ENCODE measurements at places on chromosomes 4 and X. TPM values are rescaled to one million over a fixed set of nuclear protein-coding genes. Genes with fewer than 3 reads are reported as not detected.

DNA sequence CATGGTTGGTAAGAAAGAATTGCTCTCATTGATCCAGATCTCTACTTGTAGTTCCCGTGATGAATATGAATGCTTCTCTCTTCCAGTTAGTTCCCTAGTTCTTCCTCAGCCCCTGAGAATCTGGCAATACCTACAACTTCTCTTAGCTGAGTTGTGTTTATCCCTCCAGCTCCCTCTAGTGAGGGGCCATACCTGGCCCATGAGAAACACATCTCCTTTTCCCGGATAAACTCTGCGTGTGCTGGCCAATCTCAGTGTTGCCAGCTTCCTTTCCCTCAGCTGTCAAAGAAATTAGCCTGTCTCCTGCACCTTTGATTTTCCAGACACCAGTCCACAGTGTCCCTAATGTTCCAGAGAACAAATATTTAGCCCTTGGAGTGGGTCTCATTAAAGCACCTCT, 5.7 kb downstream of the CBLL2 start:
- H3K36me3 ChIP-seq: no peaks in the 10 kb centered on the region
- DNase-seq: no peak
- H3K4me1 ChIP-seq: no peaks in the 10 kb centered on the region

DNA sequence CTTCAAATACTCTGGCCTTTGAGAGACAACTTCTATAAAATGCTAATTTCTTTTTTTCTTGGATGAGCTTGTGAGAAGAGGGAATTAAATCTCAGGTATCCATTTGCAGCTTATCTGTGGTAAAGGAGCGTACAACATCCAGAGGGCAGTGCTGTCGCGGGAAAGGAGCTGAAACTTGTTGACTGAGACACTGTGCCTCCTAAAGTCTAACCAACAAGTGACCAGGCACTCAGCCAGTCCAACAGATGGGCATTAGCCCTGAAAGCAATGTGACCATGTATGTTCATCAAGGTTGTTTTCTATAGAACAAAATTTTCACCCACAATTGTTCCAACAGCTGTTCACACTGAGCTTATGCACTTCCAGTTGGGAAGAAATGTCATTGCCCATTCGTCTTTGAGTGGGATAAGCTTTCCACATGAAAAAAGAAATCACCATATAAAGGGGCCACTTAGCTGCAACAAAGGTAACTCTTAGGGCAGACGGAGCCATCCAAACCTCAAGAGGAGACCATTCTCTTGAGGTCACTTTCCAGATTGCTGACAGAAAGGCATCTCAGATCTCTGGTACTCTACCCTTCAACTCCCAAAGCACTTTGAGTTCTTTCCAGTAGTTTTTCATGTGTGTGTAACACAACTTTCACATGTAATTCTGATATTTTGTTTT, 244.8 kb upstream of the NEIL3 start:
- no peaks in the 10 kb centered on the region for H3K4me1 ChIP-seq
- no peaks in the 10 kb centered on the region for H3K27me3 ChIP-seq
- no peak for DNase-seq
- H3K27ac ChIP-seq: no peak overlapping the region

DNA sequence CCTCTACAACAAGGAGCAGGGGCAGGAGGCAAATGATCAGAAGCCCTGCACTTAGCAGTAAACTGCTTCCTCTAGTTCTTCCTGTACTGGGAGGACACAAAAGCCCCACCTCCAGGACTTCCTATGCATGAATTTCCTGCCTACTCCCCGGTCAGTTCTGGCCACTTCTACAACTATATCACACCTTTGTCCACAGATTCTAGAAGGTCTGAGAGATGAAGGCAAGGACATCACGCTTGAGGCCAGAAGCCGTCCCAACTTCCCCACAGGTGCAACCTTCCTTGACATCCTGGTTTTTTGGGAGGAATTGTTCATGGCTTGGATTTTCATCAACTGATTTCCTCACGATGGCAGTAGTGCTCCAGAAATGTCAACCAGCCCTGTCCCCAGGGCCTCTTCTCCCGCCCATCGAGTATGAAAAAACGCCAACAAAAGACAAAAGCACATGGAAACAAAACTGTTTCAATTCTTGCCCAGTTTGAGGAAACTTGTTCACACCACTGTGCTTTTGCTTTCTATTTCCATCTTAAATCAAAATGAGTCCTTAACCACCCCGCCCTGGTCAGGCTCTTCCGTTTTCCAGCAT, 206.5 kb upstream of the STK26 start:
- H3K4me1 ChIP-seq: peaks cover 6% of the 10 kb centered on the region
- peak overlapping the region; percentile 43 for H3K4me3 ChIP-seq
- H3K27ac ChIP-seq: no peak overlapping the region

DNA sequence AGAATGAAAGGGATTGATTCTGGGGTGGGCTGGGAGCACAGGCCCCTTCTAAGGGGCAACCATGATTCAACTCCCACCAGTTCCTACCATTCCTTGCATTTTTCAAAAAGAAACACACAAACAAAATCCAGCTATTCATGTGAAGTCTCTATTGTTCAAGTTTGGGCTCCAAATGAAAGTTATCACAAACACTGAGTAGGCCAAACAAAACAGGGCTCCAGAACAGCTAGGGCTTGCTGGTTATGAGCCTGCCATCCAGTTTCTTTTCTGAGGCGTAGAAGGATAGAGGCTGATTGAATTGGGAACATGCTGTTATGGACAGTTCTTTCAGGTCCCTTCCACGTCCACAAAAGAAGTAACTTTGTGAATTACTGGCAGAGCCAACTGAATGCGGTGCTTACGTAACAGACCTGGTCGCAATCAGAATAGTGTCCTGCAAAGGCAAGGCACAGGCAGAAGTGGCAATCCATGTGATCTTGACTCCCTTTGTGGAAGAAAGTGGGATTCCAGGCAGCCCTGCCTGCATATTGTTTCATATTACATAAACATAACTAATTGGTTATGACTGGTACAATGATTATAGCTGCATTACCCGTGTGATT, 244.5 kb downstream of the SCFD2 start:
- H3K27me3 ChIP-seq: no peaks in the 10 kb centered on the region
- H3K36me3 ChIP-seq: no peaks in the 10 kb centered on the region
- H3K4me1 ChIP-seq: no peaks in the 10 kb centered on the region

- no peak overlapping the region for H3K27ac ChIP-seq
- no peaks in the 10 kb centered on the region for H3K27me3 ChIP-seq
- DNase-seq: no peak
- no peak overlapping the region for H3K4me3 ChIP-seq
Measured at GRCh38 chr4:86586626-86587380, 7.3 kb upstream of the PTPN13 start.

Gene F8A2
- not detected for total RNA-seq

Gene MAGEA1
- total RNA-seq: not detected

Gene ZIC3
- not detected for total RNA-seq

- no peaks in the 10 kb centered on the region for H3K4me1 ChIP-seq
- H3K27me3 ChIP-seq: no peaks in the 10 kb centered on the region
- no peak overlapping the region for H3K27ac ChIP-seq
- H3K4me3 ChIP-seq: no peak overlapping the region
Measured at GRCh38 chr4:176608346-176608745, 184.4 kb downstream of the VEGFC start.

GRCh38 chrX:140815868-140816267, 106.3 kb downstream of the LINC00632 start:
- H3K4me3 ChIP-seq: no peak overlapping the region
- H3K4me1 ChIP-seq: no peaks in the 10 kb centered on the region
- DNase-seq: no peak
- H3K27me3 ChIP-seq: no peaks in the 10 kb centered on the region

- DNase-seq: no peak
- no peak overlapping the region for H3K4me3 ChIP-seq
- H3K27ac ChIP-seq: no peak overlapping the region
- H3K36me3 ChIP-seq: no peaks in the 10 kb centered on the region
Measured at GRCh38 chr4:105234582-105234981, 87.9 kb downstream of the TET2 start.

GRCh38 chr4:65999518-65999871, 329.2 kb upstream of the EPHA5 start:
- H3K36me3 ChIP-seq: no peaks in the 10 kb centered on the region
- DNase-seq: no peak
- H3K4me1 ChIP-seq: no peaks in the 10 kb centered on the region
- H3K27me3 ChIP-seq: no peaks in the 10 kb centered on the region
- no peak overlapping the region for H3K4me3 ChIP-seq
- no peak overlapping the region for H3K27ac ChIP-seq

- no peaks in the 10 kb centered on the region for H3K36me3 ChIP-seq
- no peaks in the 10 kb centered on the region for H3K27me3 ChIP-seq
- H3K4me3 ChIP-seq: no peak overlapping the region
- DNase-seq: no peak
Measured at GRCh38 chr4:7647600-7648543, 213.1 kb upstream of the PSAPL1 start.

GRCh38 chrX:133265331-133265730, 47.2 kb upstream of the TFDP3 start:
- H3K27ac ChIP-seq: no peak overlapping the region
- no peak for DNase-seq
- no peaks in the 10 kb centered on the region for H3K36me3 ChIP-seq
- no peaks in the 10 kb centered on the region for H3K27me3 ChIP-seq
- H3K4me1 ChIP-seq: no peaks in the 10 kb centered on the region

GRCh38 chr4:89164400-89164799, 53.1 kb downstream of the TIGD2 start:
- H3K36me3 ChIP-seq: no peaks in the 10 kb centered on the region
- no peaks in the 10 kb centered on the region for H3K4me1 ChIP-seq
- no peaks in the 10 kb centered on the region for H3K27me3 ChIP-seq
- no peak for DNase-seq
- H3K4me3 ChIP-seq: no peak overlapping the region

GRCh38 chr4:146004730-146005129, 66.1 kb upstream of the ZNF827 start:
- no peak overlapping the region for H3K4me3 ChIP-seq
- DNase-seq: no peak
- H3K4me1 ChIP-seq: no peaks in the 10 kb centered on the region
- no peaks in the 10 kb centered on the region for H3K36me3 ChIP-seq
- no peaks in the 10 kb centered on the region for H3K27me3 ChIP-seq
- no peak overlapping the region for H3K27ac ChIP-seq

DNA sequence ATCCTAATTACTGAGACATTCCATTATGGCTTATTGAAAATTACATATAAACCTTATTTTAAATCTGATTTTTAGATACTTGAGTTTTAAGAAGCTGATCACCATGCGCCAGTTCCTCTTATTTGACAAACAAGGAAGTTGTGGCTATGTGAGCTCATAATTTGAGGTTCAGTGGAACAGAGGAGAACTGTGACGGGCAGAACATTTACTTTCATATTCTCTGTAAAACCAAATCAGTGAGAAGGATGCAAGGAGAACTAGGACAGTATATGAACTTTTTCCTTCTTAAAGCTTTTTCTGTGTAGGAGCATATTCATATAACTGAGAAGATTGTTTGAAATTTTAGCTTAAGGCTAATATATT, 25.3 kb downstream of the STIM2 start:
- peak overlapping the region; percentile 64 for H3K27ac ChIP-seq
- H3K4me1 ChIP-seq: peaks cover 60% of the 10 kb centered on the region
- H3K36me3 ChIP-seq: no peaks in the 10 kb centered on the region
- peak overlapping the region; percentile 52 for H3K4me3 ChIP-seq
- H3K27me3 ChIP-seq: no peaks in the 10 kb centered on the region
- DNase-seq: peak; percentile 67

GRCh38 chrX:135437867-135438733, 16.4 kb downstream of the SMIM10L2A start:
- no peaks in the 10 kb centered on the region for H3K4me1 ChIP-seq
- no peaks in the 10 kb centered on the region for H3K36me3 ChIP-seq
- no peak overlapping the region for H3K27ac ChIP-seq
- DNase-seq: no peak
- H3K4me3 ChIP-seq: no peak overlapping the region

Gene PDCL2
- not detected for total RNA-seq

DNA sequence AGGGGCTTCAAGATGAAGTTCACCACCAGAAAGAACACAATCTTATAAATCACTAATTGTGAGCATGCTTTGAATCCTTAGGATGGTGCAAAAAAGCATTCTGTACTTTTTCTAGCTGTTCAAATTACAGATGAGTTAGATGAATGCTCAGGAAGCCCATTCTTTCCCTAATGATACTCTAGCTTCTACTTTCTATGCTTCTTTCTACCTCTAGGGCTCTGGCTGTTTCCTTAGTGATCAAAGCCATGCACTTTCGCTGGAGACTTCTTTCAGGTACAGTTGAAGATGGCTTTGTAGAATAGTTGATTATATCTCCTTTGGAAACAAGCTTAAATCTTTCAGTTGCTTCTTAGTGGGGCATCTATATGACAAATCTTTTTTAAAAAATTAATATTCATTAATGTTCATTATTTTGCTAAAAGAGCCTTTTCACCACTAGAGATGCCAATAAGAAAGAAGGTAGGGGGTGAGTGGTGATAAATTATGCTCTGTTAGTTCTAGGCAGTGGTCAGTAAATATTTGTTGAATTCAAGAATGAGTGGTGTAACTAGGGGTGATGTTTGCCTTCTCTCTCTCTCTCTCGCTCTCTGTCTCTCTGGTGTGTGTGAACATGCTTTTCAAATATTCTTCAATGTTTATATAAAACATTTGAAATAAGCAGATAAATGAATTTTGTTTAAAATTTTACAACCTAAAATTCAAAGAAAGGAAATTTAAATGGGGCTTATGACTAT, 169.4 kb downstream of the GLUD2 start:
- no peaks in the 10 kb centered on the region for H3K36me3 ChIP-seq
- H3K4me1 ChIP-seq: no peaks in the 10 kb centered on the region
- DNase-seq: no peak
- no peak overlapping the region for H3K27ac ChIP-seq
- H3K4me3 ChIP-seq: no peak overlapping the region

DNA sequence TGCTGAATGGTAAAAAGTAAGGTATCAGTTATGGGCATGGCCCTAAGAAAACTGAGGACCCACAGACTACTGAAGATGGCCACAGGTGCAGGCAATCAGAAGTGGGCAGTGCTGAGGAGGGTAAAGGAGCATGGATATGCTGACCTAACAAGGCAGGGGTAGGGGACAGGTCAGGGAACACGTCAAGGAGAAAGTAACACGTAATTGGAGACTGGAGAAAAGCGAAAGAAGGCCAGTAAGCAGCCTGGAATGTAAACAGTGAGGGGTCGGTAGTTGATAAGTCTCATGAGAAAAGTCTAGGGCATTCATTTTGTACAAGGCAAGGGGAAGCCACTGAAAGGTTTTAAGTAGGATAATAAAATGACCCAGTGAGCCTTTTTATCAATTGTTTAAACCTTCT, 153.3 kb downstream of the PRDM5 start:
- no peak overlapping the region for H3K4me3 ChIP-seq
- H3K36me3 ChIP-seq: no peaks in the 10 kb centered on the region

DNA sequence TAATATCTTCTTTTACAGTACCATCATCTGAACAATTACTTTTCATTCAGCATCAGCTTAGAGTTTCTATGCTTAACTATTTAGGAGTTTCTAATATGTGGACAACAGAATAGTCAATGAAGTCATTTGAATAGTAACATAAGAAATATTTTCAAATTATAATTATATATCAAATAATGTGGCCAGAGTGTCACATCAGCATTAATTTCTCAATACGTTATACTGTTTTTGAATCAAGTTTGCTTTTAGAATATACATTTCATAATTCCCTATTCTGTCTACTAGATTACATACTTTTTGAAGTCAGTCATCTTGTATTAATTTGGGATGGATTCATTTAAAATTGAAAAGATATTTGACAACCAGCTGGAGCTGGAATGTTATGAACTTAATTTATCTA, 677.4 kb upstream of the PABPC4L start:
- H3K4me1 ChIP-seq: no peaks in the 10 kb centered on the region
- H3K4me3 ChIP-seq: no peak overlapping the region
- no peaks in the 10 kb centered on the region for H3K36me3 ChIP-seq
- no peak for DNase-seq
- H3K27me3 ChIP-seq: no peaks in the 10 kb centered on the region

GRCh38 chrX:10404436-10404835, 215.9 kb downstream of the MID1 start:
- no peak overlapping the region for H3K27ac ChIP-seq
- no peaks in the 10 kb centered on the region for H3K4me1 ChIP-seq
- no peak for DNase-seq
- H3K4me3 ChIP-seq: no peak overlapping the region
- no peaks in the 10 kb centered on the region for H3K36me3 ChIP-seq

Gene HTRA3
- total RNA-seq: not detected

All from CD8-positive, alpha-beta memory T cell (primary cell).